ENCODE measurements at places on chromosomes 6 and 20.

- peak; percentile 36 for DNase-seq
Measured at GRCh38 chr6:25181923-25182322, 97.3 kb upstream of the CARMIL1 start.

- no peak for DNase-seq
Measured at GRCh38 chr20:41290804-41291389, 26.6 kb downstream of the ZHX3 start.

DNA sequence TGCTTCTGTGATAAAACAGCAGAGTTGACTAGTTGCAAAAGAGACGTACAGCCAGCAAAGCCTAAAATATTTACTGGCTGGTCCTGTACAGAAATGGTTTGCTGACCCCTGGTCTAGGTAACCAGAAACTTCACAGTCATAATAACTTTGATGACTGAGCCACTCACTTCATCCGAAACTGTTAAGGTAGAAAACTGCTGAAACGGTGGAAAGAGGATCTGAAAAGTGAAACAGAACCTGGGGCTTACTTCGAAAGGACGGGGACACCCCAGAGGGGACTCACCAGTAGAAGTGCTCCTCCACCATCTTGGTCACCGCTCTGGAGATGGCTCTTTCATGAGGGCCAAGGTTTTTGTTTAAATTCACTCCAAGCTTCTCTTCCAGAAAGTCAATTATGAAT lies 16.4 kb downstream of the FAXC start:
- no peak for DNase-seq

DNA sequence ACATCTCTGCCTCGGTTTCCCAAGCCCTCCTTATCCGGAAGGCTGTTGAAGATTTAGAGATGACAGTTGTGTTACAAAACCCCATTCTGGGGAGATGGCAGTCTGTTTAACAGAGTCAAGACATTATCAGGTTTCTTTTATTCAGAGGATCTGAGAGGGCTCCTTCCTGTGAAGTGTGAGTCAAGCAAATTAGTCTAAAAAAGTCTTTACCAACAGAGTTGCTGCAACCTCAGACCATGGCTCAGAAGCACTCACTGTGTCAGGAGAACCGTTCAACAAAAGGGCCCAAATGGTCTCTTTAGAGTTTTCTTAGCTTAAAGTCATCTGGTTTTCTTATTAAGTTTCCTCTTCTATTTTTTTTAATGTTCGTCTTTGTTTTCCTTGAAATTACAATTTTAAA lies 717.8 kb downstream of the EPM2A start:
- DNase-seq, result peak; percentile 19

DNA sequence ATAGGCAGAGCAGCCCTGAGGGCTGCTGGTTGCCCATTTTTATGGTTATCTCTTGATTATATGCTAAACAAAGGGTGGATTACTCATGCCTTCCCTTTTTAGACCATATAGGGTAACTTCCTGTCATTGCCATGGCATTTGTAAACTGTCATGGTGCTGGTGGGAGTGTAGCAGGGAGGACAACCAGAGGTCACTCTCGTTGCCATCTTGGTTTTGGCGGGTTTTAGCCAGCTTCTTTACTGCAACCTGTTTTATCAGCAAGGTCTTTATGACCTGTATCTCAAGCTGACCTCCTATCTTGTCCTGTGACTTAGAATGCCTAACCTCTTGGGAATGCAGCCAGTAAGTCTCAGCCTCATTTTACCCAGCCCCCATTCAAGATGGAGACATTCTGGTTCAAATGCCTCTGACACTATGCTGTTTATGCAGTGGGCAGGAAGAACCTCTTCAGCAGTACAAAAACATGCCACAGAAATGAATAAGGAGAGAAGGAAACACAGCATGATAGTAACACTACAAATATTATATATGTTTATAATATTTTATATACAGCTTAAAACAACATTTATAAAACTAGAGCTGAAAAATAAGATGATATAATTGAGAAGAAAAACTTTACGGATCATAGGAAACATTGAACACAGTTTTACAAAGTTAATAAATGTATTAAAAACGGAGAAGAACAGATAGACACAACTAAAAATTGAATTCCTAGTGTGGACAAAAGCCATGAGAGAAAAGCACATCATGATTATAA lies 58.9 kb upstream of the SAMD5 start:
- no peak for DNase-seq

GRCh38 chr20:20664795-20665589 lies 47.5 kb downstream of the RALGAPA2 start:
- DNase-seq, result peak; percentile 45

GRCh38 chr20:49739042-49739441 lies 25.4 kb upstream of the B4GALT5 start:
- no peak for DNase-seq

DNA sequence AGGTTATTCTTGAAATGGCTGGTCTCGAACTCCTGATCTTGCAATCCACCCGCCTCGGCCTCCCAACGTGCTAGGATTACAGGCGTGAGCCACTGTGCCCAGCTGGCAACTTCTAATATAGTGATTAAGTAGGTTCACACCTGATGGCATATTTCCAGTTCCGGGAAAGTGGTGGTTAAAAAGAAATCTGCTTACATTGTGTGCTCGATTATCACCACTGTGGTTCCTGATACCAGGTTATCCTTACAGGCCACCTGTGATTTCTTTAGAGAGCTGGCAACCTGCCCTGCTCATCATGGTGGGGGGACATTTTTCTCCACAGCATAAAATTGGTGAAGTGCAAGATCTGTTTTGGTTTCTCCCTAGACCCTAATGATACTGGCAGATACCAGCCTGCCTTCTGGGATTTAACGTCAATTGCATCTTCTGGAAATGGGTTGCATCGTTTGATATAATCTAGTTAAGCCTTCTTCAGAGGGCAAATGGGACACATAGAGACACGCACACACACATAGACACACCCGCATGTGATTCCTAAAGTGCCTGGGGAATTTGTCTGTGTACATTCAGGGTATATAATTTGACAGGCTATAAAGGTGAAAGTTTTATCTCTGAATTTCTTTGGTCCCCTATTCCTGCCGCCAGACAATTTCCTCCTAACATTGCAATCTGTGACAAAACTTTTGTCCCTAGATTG lies 49.7 kb upstream of the CITED2 start:
- DNase-seq, result no peak
